Right renal cortex interstitium (tissue), 3 donors: ENCODE measurements at places on chromosomes 16 and 17. TPM values are rescaled to one million over a fixed set of nuclear protein-coding genes. Genes with fewer than 3 reads are reported as not detected.

DNA sequence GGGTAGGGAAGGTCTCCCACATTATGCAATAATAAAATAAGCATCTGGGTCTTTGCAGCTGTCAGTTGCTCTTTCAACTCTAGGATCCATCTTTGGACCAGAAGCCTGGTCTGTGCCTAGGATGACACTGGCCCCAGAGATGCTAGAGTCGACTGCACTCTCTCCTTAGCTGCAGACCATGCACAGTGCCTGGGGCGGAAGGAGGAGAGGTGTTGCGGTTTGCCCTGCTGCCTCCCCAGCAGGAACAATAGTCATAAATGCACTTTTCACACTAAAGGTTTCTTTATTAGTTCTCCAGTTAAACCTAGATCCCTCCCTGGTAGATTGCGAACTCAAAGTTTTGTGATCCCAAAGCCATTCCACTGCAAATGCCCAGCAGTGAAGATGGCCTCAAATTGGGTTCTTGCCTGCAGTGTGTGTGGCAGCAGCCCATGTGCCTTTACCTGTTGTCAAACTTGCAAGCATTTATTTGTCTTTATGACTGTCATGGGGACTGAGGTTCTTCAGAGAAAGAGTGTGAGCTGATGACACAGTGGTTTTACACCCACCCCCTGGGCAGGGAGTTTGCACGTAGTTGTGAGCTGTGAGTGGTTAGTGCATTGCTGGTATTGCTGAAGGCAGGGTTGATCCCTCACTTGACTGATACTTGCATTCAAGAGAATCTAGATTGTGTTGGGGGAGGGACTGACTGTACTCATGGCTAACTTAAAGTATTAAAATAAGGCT lies 10.3 kb downstream of the ATXN1L start:
- DNase-seq: no peak

- no peak for DNase-seq
These were observed 39.1 kb upstream of the ADGRG1 start for GRCh38 chr16:57589374-57589773.

GRCh38 chr17:81030741-81031565 lies 4.0 kb upstream of the BAIAP2 start:
- no peak for DNase-seq

ALOX15 gene
- polyA plus RNA-seq: 0.43 TPM

COX10 gene
- polyA plus RNA-seq: 19.8 TPM

VWA3A gene
- 1.6 TPM for polyA plus RNA-seq

DNA sequence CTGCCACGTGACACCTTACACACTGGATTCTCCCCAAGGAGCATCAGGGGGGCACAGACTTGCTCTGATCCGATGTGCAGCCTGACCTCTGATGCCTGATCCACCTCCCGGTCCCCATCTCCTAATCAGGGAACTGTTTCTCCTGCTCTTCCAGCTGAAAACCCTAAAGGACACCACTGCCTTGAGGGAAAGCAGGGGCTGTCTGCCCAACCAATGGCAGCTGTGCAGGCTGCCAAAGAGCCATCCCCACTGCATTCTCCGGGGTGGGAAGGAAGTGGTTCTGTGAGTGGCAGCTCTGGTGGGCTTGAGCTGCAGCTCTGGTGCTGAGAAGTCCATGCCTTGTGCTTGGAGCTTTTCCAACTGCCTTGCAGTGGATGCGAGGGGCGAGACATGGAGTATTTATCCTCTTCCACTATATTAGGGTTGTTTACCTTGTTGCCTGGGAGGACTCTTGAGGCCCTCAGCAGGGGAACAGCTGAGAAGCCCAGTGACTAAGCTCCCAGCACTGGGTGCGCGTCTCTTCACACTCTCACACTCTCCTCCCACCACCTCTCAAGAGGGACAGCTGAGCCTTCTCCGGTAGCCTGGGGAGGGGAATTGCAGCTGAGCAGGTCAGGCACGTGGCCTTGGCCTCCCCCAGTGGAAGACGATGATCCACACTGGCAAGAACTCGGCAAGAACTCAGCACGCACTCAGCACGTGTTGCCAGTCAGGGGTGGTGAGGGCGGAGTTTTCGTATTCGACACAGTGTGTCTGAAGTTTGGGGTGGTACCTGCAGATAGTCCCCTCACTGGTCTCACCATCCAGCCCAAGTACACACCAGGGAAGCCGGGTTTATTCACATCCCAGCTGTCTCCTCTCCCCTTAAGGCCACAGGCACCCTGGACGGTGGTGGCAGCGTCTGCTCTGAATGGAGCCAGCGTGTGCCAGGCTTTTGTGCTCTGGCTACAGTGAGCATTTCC lies 21.1 kb upstream of the SPATA32 start:
- DNase-seq: no peak

- DNase-seq: no peak
These were observed 55.0 kb downstream of the DNAH17 start for GRCh38 chr17:78522031-78522809.
